ENCODE measurements at places on chromosomes 7 and 10.

DNA sequence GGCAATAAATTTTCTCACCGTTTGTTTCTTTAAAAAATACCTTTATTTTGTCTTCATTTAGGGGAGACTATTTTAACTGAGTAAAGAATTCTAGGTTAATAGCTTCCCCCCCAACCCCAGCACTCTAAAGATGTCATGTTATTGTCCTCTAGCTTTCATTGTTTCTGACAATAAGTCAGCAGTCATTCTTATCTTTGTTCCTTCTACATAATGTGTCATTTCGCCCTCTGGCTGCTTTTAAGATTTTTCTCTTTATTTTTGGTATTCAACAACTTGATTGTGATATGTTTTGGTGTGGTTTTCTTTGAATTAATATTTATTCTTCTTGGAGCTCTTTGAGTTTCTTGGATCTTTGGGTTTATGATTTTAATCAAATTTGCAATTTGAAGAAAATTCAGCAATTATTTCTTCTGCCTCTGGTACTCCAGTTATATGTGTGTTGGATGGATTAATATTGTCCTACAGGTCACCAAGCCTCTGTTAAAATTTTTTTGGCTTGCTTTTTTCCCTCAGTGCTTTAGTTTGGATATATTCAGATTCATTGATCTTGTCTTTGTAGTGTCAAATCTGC, 64.6 kb upstream of the ELN start:
- DNase-seq = no peak

GRCh38 chr10:48384699-48384982, 78.2 kb downstream of the MAPK8 start:
- no peak for DNase-seq

DNA sequence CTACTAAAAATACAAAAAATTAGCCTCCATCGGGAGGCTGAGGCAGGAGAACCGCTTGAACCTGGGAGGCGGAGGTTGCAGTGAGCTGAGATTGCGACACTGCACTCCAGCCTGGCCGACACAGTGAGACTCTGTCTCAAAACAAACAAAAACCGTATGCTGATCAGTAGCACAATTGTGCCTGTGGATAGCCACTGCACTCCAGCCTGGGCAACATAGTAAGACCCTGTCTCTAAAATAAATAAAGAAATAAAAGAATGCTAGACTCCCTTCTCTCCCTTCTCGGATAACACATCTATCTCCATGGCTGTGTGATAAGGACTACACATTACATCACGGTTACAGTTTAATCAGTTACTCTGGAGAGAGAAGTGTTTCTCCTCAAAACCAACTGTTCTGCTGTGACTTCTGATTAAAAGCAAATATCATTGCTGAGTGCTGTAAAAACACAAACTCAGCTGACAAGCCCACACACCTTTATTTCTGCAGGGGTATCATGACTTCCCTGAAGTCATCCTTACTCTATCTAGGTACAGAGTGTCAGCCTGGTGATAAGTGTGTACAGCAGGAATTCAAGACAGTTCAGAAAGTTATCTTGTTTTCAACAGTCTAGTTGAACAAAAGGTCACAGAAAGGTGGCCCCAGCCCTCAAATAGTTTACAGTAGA, 5.3 kb upstream of the ARHGAP19 start:
- no peak for DNase-seq

GRCh38 chr7:77276120-77276519, 76.5 kb upstream of the FGL2 start:
- no peak for DNase-seq

GRCh38 chr7:112280267-112280666, 73.8 kb downstream of the ZNF277 start:
- DNase-seq = no peak

DNA sequence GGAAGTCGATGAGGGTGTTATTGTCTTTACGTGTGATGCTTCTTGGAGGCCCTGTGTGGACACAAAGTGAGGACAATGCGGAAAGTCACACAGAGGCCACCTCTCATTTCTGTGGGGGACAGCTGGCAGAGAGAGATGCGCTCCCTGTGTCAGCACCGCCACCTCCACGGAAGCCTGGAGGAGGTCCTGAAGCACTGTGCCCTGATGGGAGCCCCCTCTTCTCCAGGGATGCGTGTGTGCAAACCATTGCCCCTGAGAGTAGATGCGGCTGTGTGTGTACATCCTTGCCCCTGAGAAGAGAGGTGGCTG, 2.0 kb downstream of the PTPRE start:
- DNase-seq = no peak

DNA sequence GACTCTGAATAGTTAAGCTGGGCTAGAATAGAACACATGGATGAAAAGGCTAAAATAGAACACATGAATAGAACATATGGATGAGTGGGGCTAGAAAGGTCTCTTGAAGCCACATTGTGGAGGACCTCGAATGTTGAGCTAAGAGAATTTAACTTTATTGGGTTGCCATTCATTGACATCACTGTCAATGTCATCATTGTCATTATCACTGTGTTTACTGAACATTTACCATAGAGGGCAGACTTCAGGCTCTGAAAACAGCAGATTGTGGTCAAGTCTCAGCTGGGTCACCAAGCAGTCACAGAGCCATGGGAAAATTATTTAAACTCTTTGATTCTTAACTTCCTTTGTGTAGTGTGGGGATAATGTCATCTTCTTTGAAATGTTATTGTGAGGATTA, 80.4 kb downstream of the WDFY4 start:
- no peak for DNase-seq

Data from AG04449 (cell line).